ENCODE measurements at places on chromosomes 1 and 21. TPM values are rescaled to one million over a fixed set of nuclear protein-coding genes. Genes with fewer than 3 reads are reported as not detected.

SPRR2F gene
- total RNA-seq = not detected

GRCh38 chr1:153642161-153642560 is 8.3 kb downstream of the CHTOP start:
- H3K4me3 ChIP-seq = no peak overlapping the region
- H3K4me1 ChIP-seq = peaks cover 3% of the 10 kb centered on the region
- DNase-seq = no peak
- H3K27ac ChIP-seq = no peak overlapping the region
- peaks cover 98% of the 10 kb centered on the region for H3K36me3 ChIP-seq

- H3K27me3 ChIP-seq = no peaks in the 10 kb centered on the region
- no peaks in the 10 kb centered on the region for H3K4me1 ChIP-seq
- no peak overlapping the region for H3K27ac ChIP-seq
- no peak for DNase-seq
- no peak overlapping the region for H3K4me3 ChIP-seq
- H3K36me3 ChIP-seq = no peaks in the 10 kb centered on the region
Observed at GRCh38 chr1:68107771-68108170, 57.3 kb upstream of the DIRAS3 start.

- H3K36me3 ChIP-seq = no peaks in the 10 kb centered on the region
- H3K4me3 ChIP-seq = peak overlapping the region; percentile 45
- peaks cover 19% of the 10 kb centered on the region for H3K27me3 ChIP-seq
- H3K27ac ChIP-seq = no peak overlapping the region
- no peak for DNase-seq
Observed at GRCh38 chr1:14598007-14598497, 433 bp upstream of the KAZN start.

DNA sequence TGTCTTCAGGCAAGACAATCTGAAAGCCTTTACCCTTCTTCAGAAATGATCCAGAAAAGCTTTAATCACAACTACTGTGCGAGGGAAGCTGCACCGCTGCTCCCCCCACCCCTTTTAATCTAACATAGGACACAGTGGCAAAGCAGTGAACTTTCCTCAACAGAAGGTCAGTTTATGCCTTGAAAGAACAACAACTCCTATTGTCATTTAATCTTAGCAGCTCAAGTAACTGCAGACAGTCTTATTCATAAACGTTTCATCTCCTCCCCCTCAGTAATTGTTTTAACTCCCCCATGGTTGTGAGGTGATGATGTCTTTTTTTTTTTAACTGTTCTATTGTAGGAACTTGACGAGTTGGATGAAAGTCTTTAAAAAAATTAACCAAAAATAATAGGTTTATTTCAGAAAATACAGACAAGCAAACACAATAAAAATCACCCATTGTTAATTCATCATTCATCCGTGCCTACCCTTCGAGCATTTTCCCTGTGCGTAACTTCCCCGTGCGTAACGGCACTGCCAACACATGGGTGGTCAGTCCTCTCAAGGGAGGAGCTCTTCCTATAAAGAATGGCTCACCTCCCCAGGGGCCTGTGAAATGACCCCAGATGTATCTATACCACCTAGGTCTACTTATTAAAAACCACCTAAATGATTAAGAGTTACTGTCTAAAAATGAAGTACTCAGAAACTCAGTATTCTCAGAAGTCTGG is 3.3 kb upstream of the ADAR start:
- no peaks in the 10 kb centered on the region for H3K36me3 ChIP-seq
- no peak for DNase-seq
- H3K4me1 ChIP-seq = peaks cover 15% of the 10 kb centered on the region
- no peak overlapping the region for H3K27ac ChIP-seq
- no peak overlapping the region for H3K4me3 ChIP-seq

- no peak overlapping the region for H3K4me3 ChIP-seq
- H3K27ac ChIP-seq = no peak overlapping the region
- DNase-seq = no peak
- H3K4me1 ChIP-seq = no peaks in the 10 kb centered on the region
- no peaks in the 10 kb centered on the region for H3K36me3 ChIP-seq
- H3K27me3 ChIP-seq = no peaks in the 10 kb centered on the region
Observed at GRCh38 chr1:234647245-234647644, 37.3 kb upstream of the IRF2BP2 start.

DNA sequence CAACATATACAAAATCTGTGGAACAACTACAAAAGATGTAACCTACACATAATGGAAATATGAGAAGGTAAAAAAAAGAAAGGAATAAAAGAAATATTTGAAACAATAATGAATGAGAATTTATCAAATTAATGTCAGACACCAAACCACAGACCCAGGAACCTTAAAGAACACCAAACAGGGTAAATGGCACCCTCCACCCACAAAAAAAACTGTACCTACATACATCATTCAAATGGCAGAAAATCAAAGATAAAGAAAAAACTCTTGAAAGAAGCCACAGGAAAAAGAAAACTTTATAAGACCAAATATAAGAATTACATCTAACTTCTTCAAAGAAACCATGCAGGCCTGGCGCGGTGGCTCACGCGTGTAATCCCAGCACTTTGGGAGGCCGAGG is 54.0 kb downstream of the IL12RB2 start:
- no peaks in the 10 kb centered on the region for H3K27me3 ChIP-seq
- no peak for DNase-seq
- no peaks in the 10 kb centered on the region for H3K36me3 ChIP-seq
- no peaks in the 10 kb centered on the region for H3K4me1 ChIP-seq
- no peak overlapping the region for H3K27ac ChIP-seq

DNA sequence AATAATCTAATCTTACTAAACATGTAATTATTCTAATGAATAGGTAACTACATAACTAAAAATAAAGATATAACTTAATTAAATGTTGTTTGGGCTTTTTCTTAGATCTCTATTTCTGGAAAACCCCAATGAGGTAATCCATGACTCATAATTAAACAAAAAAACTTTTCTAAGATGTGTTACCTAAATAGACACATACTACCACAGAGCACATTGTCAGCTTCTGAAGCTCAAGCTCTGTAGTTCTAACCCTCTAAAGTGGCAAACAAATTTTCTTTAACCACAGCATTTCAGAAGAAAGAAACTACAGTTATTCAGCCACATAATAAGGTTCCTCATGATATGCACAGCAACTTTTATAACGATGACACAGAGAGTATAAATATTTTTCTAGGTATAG is 4.2 kb downstream of the OR6K3 start:
- DNase-seq = no peak
- H3K27me3 ChIP-seq = no peaks in the 10 kb centered on the region
- H3K4me3 ChIP-seq = no peak overlapping the region
- H3K4me1 ChIP-seq = no peaks in the 10 kb centered on the region
- H3K36me3 ChIP-seq = no peaks in the 10 kb centered on the region

GRCh38 chr1:64685217-64685616 is 59.7 kb upstream of the RAVER2 start:
- H3K4me1 ChIP-seq = no peaks in the 10 kb centered on the region
- no peak overlapping the region for H3K27ac ChIP-seq
- no peak for DNase-seq
- peaks cover 7% of the 10 kb centered on the region for H3K36me3 ChIP-seq
- H3K27me3 ChIP-seq = no peaks in the 10 kb centered on the region

GRCh38 chr1:191592039-191592438 is 566.2 kb upstream of the RGS18 start:
- no peaks in the 10 kb centered on the region for H3K27me3 ChIP-seq
- no peaks in the 10 kb centered on the region for H3K36me3 ChIP-seq
- no peaks in the 10 kb centered on the region for H3K4me1 ChIP-seq
- H3K27ac ChIP-seq = no peak overlapping the region

DNA sequence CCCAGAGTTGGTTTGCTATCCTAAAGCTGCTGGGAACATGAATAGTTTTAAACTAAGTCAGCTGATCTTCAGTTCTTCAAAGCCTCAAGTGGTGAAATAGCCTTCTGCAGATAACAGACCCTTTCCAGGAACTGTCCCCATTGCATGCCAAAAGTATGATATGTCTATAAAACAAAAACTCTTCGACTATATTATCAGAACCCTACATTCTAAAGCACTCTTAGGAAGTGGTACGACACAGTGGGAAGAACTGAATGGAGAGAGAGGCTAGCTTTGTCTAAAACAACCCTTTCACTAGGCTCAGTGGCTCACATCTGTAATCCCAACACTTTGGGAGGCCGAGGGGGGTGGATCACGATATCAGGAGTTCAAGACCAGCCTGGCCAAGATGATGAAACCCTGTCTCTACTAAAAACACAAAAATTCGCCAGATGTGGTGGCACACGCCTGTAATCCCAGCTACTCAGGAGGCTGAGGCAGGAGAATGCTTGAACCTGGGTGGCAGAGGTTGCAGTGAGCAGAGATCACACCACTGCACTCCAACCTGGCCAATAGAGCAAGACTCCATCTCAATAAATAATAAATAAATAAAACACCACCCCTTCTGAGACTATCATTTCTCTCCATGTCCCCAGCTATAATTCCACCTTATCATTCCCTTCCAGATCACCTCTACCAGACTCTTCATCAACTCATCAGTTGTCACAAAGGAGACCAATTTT is 2.2 kb upstream of the FRRS1 start:
- no peak overlapping the region for H3K27ac ChIP-seq
- DNase-seq = no peak
- no peaks in the 10 kb centered on the region for H3K27me3 ChIP-seq
- no peaks in the 10 kb centered on the region for H3K4me1 ChIP-seq
- H3K36me3 ChIP-seq = no peaks in the 10 kb centered on the region
- H3K4me3 ChIP-seq = no peak overlapping the region

- H3K4me1 ChIP-seq = no peaks in the 10 kb centered on the region
- no peak overlapping the region for H3K27ac ChIP-seq
- no peaks in the 10 kb centered on the region for H3K36me3 ChIP-seq
- H3K27me3 ChIP-seq = no peaks in the 10 kb centered on the region
- DNase-seq = peak; percentile 45
Observed at GRCh38 chr1:53361541-53361961, 33.7 kb upstream of the LRP8 start.
